Muscle of leg (tissue), 16 donors: ENCODE measurements at places on chromosomes 12 and 14. TPM values are rescaled to one million over a fixed set of nuclear protein-coding genes. Genes with fewer than 3 reads are reported as not detected.

DNA sequence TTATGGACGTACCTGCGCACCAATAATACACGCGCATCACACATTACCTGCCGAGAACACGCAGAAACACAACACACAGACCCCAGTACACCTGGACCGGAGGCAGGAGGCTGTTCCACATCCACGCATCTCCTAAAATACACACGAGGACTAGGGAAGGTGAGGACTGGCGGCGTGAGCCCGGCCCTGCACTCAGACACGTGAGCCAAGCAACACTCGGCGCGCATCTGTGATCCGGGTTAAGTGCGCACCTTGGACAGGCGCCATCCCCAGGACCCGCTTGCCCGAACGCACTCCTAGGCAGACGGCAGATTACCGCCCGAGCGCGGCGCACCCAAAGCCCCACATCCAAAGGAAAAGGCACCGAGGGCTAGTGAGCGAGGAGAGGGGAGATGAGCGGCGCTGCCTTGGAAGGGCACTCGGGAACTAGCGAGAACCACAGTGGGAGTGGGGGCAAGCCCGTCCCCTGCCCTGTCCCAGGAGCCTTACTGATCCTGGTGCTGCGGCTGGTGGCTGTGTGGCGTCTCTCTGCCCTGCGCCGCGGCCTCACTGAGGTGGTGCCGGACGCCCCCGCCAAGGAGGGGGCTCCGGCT, 417 bp downstream of the GLS2 start:
- DNase-seq = peak; percentile 20

- peak; percentile 83 for DNase-seq
Measured at GRCh38 chr14:67674139-67674479, 323 bp downstream of the VTI1B start.

DNA sequence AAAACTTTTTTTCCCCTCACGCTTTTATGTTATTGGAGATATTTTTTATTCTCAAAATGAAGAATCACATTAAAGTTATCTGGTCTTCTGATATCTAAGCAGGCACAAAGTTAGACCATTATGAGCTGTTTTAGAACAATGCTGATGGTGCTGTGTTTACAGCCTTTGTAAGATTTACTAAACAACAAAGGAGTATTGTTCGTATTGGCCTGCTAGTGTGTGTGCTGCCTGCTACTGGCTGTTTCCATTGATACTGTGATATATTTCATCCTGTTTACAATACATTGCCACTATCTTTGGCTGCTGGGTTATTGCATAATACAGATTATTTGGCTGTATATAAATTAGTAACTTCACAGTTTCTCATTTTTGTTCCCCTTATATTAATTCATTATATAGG, 220.8 kb downstream of the ITPR2 start:
- DNase-seq = no peak

DNA sequence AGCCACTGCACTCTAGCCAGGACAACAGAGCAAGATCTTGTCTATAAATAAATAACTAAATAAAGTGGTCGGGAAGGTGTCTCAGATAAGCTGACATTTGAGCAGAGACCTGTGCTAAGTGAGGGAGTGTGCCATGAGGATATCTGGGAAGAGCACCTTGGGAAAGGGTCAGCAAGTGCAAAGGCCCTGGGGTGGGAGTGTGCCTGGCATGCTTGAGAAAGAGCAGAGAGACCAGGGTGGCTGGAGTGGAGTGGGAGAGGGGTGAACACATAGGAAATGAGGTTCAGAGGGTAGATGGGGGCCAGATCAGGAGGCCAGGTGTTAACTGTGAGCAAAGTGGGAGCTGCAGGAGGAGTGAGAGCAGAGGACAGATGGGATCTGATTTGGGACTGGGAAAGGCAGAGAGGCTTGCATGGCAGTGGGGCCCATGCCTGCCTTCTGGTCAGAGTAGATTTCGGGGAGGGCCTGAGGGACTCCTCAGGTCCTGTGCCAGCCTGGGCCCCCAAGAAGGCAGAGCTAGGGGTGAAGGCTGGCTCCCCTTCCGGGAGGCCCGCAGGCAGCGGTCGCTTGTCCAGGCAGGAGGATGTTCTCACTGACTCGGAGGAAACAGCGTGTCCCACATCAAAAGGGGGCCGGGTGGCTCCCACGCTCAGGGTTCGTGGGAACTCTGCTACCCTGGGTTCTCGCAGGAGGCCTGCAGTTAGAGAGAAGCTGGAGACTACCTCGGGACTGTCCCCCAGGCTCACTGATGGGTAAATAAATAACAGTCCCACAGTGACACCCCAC, 32.6 kb downstream of the DTX1 start:
- DNase-seq = no peak

GRCh38 chr14:23950411-23951135, 3.0 kb upstream of the DHRS4 start:
- no peak for DNase-seq

GRCh38 chr14:86012461-86012860, 482.5 kb downstream of the FLRT2 start:
- DNase-seq = peak; percentile 7

DNA sequence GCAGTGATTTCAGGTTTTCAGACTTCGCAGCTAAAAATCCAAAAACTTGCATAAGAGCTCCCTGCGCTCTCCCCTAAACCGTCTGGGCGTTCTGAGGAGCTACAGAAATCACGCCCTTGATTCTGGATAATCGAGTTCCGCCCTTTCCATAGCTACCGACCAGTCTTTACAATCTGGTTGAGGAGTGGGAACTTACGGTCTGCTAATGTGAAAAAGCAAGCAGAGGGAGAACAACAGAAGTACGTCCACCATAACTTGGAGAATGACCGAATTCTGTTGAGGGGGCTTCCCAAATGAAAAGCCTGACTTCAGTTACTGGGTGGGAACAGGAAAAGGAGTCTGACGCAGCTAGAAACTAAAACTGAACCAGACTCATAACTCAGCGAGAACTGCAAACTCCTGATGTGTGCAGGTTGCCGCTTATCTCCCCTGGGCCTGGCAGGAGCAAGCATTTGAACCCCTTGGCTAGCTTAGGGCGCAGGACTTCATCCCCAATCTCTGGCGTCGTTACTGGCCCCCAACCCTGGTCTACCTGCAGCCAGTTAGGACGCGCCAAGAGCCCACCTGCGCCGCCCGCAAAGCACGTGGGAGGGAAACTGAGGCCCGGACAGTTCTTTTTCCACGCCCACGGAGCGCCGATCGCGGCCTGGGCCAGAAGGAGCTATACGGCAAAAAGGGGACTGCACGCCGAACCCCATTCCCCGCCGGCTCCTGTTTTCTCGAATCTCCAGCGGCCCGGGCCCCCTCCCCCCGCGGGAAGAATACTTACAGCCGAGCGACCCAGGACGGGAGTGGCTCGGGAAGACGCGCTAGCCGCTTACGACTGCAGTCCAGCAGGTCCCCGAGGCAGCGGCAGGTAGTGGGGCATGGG, 838 bp downstream of the LRIG3 start:
- DNase-seq = peak; percentile 88

DDX11 gene
- polyA plus RNA-seq = 29.2 TPM

RPS6KL1 gene
- 7.6 TPM for polyA plus RNA-seq

VDR gene
- 0.35 TPM for polyA plus RNA-seq

ADAMTS20 gene
- 0.09 TPM for polyA plus RNA-seq
